OCI-M1 (cell line): ENCODE measurements at places on chromosomes 3 and 15.
A peak's percentile ranks its signal among the peaks of the same experiment; 100 is the strongest.

GRCh38 chr3:150703756-150704344, at the start of gene ERICH6:
ERICH6 (minus strand) TSS chr3:150703920; CDS start chr3:150703898, 22 bp downstream.
- DNase-seq, result peak; percentile 90

DNA sequence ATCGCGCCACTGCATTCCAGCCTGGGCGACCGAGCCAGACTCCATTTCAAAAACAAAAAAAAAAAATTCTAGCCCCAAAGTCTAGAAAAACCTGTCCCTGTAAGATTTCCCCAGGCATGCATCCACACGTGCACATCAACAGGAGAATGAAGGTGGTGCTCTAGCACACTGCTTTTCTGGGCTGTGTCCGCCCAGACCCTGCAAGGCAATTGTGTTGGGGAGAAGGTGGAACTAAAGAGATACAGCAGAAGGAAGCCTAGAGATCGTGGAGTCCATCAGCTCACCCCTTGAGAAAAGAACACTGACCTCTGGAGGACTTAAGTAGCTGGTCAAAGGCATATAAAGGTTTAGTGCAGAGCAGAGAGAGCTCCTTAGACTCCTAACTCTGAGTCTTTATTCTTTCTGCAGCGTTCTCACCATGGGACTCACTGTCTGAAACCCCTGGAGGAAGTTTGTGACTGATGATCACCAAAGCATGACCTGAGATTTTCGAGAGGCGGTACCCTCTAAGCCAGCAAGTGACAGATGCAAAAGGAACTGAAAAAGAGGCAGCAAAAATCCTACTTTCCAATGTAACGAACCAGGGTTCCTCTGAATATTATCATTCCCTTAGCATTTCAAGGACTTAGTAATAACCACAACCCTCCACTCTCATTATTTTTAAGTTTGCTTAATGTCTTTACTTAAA, 179.8 kb downstream of the MEX3B start:
- DNase-seq, result no peak

DNA sequence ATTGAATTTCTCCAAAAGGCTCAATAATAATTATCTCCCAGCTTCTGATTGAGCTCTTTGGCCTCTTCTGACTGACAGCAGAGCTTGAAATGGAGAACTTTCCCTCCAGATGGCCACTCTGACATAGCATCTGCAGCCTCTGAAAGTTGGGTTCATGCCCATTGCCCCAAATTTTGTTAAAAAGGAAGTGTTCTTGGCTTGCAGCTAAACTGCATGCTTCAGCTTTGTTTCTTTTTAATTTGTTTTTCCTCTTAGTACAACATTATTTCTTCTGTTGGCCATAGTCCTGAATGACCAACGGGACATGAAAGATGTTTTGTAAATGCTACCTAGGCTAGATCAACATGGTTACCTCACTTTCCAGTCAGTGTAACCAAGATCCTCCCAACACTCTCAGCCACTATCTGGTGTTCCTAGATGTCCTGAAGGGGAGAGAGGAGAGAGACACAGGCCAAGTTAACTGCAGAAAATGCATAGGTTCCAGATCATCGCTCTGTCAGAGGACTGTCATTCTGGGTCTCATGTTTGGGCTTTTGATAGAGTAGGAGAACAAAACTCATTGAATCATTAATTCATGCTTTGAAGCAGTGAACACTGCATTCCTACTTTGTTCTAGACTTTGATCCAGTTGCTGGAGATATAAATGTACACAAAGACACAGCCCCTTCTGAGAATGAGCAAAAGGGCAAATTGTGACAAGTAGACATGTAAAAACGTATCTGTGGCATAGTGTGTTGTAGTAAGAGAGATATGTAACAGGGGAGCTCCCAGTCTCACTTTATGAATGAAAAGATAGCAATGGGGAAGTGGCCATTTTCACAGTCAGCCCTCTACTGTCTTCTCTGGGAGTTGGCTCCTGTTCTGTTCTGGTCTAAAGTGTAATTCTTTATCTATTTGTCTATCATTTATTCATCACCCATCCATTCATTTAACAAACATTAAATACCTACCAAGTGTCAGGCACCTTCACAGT, 156.2 kb downstream of the ZNF621 start:
- DNase-seq, result peak; percentile 64

DNA sequence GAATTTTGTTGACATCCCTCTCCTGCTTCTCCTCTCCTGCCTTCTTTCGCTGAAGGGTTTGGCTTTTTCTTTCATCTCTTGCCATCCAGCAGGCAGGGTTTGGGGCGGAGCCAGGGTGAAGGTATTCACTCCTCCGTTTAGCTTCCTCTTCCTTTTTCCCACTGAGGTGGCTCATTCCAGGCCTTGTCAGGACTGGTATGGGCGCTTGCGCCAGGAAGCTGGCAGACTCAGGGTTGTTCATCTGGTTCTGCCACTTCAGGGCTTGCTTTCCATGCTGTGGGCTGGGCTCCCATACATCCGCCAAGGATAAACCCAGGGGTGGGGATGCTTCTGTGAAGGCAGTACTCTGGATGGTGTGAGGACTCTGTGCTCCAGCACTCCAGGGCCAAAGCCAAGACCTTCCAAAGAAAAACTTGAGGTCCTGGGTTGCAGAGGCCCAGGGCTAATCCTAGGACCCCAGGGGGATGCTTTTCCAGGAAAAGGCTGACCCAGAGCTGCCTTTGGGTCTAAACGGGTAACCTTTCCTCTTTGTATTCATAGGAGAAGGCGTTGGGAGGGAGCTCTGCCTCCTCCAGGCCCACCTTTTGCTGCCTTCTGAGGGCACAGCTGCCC, 7.7 kb upstream of the AMOTL2 start:
- DNase-seq, result no peak

DNA sequence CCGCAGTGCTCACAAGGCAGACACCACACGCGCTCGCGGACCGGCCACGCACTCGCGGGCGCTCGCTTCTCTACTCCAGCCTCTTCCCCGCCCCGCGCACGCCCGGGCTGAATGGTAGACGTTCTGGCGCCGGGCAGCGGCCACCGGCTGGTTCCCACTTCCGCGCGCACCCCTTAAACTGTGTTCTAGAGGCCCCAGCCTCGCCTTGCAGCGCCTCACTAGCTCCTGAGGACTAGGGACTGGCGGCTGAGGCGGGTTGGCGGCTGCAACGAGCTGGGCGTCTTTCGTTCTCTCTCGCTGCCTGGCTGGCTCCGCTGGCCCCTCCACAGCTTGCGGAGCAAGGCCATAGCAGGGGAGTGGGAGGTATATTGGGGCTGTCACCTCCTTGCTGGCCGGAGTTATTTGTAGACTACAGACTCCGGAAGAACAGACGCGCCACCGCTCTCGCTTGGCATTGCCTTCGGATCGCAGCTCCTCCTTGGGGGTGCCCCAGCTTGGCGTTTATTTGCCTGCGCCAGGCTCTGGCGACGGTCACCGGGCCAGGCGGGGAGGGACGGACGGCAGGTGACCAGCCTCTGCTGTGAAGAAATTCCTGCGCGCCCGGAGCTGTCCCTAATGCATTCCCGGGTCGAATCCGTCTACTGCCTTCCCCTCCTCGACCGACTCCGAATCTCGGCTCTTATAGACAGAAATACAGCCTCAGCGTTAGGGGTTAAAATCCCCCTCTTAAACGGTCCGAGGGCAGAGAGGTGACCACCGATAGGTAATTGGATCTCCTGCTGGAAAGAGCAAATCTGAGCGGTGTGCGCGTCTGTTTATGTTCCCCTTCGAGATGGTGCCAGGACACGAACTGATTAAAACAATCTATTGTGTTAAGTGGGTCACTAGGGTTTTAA, 1.3 kb downstream of the GREM1 start:
- DNase-seq, result no peak

GRCh38 chr15:99481951-99482230, 83.9 kb upstream of the MEF2A start:
- DNase-seq, result peak; percentile 13

GRCh38 chr15:99347574-99347973, 96.3 kb downstream of the LRRC28 start:
- DNase-seq, result no peak

DNA sequence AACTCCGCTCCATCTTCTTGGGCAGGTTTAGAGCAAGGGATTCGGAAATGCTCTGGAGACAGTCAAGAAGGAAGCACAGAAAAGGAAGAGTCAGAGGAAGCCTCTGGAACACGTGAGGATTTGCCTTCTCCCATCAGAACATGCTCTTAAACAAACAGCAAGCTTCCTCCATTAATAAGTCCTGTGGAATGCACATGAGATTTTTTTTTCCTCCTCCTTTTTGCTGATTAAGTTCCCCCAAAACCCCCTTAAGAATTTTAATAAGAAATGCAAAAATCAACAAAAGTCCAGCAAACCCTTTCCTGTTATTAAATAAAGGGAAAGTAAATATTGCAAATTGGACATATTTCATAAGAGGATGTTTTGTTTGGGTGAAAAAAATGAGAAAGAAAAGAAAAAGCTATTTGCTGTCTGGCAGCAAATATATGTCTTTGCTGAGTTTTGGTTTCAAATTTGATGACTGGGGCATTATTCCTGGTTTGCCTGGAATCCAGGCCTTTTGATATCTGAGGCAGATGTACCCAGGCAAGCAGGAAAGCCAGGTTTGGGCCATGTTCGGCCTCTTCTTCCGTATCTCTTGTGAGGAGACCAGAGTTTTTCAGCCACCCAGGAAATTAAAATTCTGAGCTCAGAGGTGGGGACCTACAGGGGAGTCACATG, 7.9 kb upstream of the TSEN2 start:
- DNase-seq, result no peak

- no peak for DNase-seq
Observed at GRCh38 chr15:68275165-68275746, 2.3 kb upstream of the FEM1B start.

GRCh38 chr3:116354382-116354781, 90.9 kb downstream of the LSAMP start:
- DNase-seq, result no peak

- peak; percentile 20 for DNase-seq
Observed at GRCh38 chr15:48865370-48866079, 12.4 kb upstream of the EID1 start.

DNA sequence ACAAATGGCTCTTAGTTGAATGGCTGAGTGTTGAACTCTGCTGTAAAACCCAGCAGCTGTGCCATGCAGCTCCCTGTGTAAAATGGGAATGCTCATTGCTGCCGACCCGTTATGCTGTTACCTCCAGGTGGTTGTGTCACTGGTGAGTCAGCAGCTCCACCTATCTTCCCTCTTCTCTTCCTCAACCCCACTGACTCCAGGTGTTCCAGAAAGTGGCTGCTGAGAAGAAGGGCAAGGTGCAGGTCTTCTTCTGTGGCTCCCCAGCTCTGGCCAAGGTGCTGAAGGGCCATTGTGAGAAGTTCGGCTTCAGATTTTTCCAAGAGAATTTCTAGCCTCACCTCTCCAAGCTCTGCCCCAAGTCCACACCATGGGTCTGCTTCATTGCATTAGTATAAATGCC, 41.9 kb downstream of the NOX5 start:
- no peak for DNase-seq
